ENCODE measurements at places on chromosomes 1 and 21. TPM values are rescaled to one million over a fixed set of nuclear protein-coding genes. Genes with fewer than 3 reads are reported as not detected.

SLC2A5 gene
- not detected for total RNA-seq

SPAG17 gene
- total RNA-seq: not detected

RHEX gene
- not detected for total RNA-seq

MYBPH gene
- total RNA-seq: not detected

MAN1C1 gene
- total RNA-seq: 0.63 TPM

HTR1D gene
- total RNA-seq: 3.1 TPM

WNT4 gene
- 0.29 TPM for total RNA-seq

TNFRSF18 gene
- total RNA-seq: 1.9 TPM

AMY1A gene
- not detected for total RNA-seq

OR2T29 gene
- not detected for total RNA-seq

- DNase-seq: peak; percentile 37
Observed at GRCh38 chr1:230458509-230458908, 32.4 kb upstream of the PGBD5 start.

DNA sequence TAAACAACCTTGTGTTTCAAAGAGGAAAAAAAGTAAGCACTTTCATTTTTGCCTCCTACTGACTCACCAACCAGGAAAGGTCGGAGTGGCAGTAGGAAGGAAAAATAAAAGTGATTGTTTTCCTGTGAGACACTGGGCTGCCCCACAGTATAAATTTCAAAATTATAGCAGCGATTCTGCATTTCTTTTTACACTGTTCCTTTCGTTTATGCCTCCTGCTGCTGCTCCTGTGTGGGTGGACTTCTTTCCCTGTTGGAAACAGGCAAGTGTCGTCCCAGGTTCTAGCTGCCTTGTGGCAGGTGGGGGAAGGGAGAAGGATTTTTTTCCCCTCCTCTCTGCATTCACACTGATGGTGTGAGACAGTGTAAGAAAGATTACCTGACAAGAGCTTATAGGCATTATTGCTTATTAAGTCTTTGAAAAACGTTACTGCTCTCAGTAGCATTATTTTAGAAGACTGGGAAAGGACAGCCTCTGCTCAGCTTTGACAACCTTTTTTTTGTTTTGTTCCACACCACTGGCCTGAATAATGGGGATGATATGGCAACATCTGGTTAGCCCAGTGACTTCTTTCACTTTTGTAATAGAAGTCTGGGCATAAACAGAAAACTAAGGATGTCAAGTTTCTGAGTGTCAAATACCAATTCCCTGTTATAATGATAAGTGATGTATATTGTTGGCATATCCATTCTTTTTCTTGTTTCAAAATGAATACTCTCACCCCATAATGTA, 77.9 kb downstream of the NEK7 start:
- DNase-seq: peak; percentile 44

GRCh38 chr1:11787251-11787803, 18.4 kb downstream of the MTHFR start:
- no peak for DNase-seq

- peak; percentile 20 for DNase-seq
Observed at GRCh38 chr21:46100020-46100419, 2.1 kb downstream of the COL6A2 start.

GRCh38 chr1:1437904-1438376, 2.5 kb downstream of the VWA1 start:
- DNase-seq: no peak

DNA sequence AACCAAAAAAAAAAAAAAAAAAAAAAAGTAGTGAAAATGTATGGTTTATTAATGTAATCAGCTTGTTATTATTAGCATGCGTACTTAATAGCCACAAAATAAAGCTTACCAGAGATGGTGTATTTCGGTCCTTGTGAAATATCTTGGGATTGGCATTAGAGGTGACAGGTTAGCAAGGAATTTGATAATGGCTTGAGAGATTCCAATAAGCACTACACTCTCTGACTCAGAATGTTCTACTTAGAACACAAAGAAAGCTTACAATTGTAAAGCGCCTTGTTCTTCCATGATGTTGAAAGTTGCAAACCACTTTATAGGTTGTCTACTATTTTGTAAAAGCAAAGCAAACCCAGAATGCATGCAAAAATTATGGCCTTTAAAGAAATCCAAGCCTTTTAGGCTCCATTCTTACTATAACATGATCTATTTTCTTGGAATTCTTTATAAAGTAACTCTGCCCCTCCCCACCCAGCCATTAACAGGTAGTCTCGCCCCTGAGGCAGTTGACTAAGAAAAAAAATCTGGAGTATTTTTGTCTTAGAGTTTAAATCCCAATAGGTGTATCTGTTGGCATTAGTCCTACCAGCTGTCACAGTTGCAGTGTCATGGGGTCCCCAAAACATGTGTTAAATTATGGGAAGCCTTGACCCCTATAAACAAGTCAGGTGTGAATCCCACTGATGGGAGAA, 129.2 kb downstream of the DHRS3 start:
- no peak for DNase-seq

- DNase-seq: peak; percentile 23
Observed at GRCh38 chr1:56508523-56508983, 70.8 kb downstream of the PLPP3 start.

GRCh38 chr21:44878053-44878982, 4.8 kb upstream of the PTTG1IP start:
- no peak for DNase-seq

DNA sequence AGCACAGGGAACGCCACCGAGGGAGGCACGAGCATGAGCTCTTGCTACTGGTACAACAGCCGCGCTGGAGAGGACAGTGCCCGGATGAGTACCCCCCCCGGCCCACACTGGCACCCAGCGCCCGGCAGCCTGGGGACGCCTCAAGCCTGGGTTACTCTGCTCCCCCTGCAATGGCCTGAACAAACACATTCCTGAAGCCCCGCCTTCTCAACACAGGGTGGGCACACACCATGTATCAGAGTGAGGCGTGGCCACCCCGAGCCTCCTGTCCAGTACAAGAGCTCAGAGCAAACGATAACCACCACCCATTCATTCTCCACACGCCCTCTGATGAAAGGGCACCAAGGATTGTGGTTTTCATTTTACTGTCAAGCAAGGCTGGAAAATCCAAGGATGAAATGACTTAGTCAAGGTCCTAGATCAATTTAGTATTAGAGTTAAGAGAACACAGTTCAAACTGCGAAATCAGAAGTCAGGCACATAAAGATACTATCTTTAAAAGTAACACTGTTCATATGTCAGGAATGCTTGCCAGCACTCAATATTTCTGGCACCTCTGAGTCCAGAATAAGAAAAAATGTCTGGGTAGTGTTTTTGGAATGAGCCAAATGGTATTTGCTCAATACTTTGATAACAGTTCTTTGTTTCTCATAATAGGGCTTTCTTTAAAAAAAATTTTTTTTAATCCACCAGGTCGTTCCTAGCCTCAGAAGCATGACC, 22.0 kb downstream of the UBE2G2 start:
- DNase-seq: no peak

GRCh38 chr1:55146781-55147180, 68.4 kb downstream of the USP24 start:
- no peak for DNase-seq

- DNase-seq: no peak
Observed at GRCh38 chr1:90879281-90879680, 142.6 kb downstream of the ZNF644 start.

DNA sequence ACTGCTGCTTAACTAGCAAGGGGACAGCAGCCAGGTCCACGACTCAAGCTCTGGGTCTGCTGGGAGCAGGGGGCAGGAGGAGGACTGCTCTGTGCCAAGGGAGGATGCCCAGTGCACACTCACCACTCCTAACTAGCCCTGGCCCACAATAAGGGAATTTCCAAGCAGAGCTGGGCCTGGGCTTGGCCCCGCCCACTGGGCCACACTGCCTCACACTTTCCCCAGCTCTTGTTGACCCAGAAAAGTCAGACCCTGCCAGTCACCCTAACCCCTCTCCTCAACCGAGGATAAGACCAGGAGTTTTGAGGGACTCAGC, 18.7 kb downstream of the SLC9A1 start:
- DNase-seq: peak; percentile 68

DNA sequence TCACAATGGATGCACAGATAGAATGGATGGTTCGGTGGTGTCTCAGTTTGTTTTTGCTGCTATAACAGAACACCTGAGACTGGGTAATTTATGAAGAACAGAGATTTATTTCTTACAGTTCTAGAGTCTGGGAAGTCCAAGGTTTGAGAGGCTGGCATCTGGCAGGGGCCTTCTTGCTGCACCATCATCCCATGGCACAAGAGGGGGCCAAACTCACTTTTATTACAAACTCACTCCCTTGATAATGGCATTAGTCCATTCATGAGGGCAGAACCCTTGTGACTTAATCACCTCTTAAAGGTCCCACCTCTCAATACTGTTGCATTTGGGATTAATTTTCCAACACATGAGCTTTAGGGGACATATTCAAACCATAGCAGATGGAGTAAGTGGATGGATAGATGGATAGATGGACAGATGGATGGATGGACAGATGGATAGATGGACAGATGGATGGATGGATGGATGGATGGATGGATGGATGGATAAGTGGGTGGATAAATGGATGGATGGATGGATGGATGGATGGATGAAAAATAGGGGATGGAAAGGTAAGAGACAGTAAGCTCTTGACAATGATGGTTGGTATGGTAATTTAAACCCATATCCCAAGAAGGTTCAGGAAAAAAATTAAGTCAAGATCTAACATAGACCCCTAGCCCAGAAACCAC, 16.5 kb downstream of the CAMK2N1 start:
- no peak for DNase-seq

DNA sequence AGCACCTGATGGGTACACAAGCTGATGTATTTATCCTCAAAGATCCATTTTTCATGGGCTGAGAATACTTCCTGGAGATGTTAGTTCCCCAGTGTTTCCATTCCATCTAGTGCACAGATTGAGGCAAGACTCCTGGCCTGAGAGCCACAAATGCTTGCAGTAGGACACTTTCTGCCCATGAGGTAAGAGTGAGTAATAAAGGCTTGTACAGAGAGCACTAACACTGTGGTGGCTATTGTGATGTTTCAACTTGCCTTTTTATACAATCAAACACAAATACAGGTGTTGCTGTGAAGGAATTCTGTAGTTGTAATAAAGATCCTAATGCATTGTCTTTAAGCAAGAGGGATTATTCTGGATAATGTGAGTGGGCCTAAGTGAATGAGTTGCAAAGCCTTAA, 186.1 kb upstream of the ADAMTS5 start:
- DNase-seq: no peak

GRCh38 chr1:154777781-154778180, 92.3 kb downstream of the KCNN3 start:
- DNase-seq: peak; percentile 35

DNA sequence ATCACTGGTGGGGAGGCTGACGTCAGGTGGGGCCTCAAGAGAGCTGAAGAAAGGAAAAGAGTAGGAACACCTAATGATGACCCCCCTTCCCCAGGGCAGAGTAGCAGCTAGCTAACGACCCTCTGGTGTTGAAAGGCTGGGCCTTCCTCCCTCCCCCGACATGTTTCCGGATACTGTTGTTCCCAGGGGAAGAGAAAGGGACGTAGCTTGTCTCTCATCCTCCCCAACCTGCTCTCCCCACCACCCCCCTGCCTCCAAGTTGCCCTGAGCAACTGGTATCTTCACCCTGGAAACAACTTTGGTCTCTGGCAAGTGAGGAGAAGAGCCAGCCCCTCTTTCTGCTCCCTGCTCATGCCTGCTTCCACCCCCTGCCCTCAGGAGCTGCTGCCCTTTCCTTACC, 2.4 kb downstream of the SEMA6C start:
- DNase-seq: no peak

DNA sequence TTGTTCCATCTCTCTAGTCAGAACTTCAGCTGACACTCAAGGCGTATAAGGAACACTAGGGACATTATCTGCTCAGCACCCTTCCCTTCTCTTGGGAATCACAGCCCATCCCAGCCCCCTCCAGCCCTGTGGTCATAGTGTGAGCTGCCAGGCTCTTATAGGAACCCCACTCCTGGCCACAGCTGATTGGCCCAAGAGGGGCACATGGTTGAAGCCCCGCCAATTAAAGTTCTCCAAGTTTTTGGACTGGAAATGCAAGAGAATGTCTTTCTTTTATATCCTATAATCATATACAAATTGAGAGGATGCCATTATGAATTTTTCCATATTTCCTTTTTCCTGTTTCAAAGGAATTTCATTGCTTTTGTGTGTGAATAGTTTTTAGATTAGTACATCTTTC, 40.7 kb downstream of the FOXO6 start:
- DNase-seq: no peak

DNA sequence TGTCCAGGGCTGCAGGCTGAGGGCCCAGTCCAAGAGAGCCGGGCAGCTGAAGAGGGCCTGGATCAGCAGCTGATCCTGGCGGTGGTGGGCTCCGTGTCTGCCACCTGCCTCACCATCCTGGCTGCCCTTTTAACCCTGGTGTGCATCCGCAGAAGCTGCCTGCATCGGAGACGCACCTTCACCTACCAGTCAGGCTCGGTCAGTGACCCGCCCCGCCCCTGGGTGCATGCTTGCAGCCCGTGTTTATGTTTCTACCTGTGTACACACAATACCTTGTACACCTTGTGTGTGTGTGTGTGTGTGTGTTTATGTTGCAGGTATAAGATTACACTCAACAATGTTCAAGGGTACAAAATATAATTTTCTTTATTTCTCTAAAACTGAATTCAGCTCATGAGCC, 13.0 kb downstream of the TIE1 start:
- DNase-seq: no peak

DNA sequence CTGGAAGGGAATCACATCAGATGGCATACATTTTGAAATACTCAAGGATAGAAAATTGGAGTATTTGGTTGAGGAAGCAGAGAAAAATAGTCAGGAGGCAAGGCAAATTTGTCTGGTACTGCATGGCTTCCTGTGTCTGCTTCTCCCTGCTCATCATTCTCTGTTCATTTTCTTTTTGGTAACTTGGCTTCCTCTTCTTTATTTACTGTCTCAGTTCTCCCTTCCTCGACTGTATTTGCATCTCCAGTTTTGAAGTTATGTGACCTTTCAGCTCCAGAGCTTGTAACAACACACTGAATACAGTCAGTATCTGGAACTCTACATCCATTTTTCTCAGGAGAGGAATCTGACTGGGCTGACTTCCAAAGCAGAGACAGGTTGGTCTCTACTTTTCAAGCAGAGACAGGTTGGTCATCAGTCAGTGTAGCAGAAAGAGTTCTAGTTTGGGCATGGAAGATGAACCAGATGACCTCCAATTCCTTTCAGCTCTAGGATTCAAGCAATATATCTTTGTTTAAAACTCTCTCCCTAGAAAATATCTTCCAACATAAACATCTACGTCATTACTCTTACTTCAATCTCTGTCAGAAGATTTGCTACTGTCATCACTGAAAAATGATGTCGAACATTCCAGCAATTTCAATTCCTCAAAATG, 571.2 kb downstream of the ADGRL2 start:
- no peak for DNase-seq

GRCh38 chr21:16194095-16194787, 464.5 kb downstream of the USP25 start:
- DNase-seq: peak; percentile 26

All from Daoy (cell line).